CD4-positive, alpha-beta T cell (primary cell): ENCODE measurements at places on chromosomes 5 and 9. TPM values are rescaled to one million over a fixed set of nuclear protein-coding genes. Genes with fewer than 3 reads are reported as not detected.

PCSK5 gene
- total RNA-seq: 14.4 TPM

SARDH gene
- total RNA-seq: 17.7 TPM

BAAT gene
- total RNA-seq: not detected

- no peak for DNase-seq
Observed at GRCh38 chr5:35671541-35672295, 54.1 kb downstream of the SPEF2 start.

- DNase-seq: no peak
Observed at GRCh38 chr5:130064484-130064883, 160.2 kb downstream of the CHSY3 start.

DNA sequence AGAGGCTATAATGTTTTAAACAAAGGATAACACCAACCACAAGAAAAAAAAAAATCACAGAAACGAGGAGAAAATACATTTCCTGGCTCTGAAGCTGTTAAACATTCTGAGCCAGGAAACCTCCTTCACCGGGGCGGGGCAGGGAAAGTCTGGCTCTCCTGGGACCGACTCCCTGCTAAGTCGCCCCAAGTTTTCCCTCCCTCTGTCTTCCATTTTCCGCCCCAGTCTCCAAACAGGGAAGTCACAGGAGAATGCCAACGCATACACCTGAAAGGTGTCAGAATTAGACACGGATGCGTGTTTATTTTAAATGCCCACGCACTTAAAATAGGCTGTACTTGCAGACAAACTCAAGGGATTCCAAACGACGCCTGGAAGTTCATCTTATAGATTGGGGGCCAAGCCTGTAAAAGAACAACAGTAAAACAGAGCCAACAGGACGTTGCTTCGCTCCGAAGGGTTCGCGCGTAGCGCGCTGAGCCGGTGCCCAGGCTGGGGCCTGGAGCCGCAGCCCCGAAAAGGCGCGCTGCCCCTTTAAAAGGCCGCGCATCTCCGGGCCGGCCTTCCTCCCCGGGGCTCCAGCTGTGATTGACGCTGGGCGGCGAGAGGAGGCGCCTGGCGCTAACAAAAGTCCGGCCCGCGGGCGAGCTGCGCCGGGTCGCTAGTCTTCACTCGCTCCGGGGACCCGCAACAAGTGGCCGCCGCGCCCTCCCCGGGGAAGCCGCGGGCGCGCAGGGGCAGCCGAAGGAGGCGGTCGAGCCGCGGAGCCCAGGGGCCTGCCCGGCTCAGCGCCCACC is at the start of gene FBXL7:
Gene FBXL7, plus strand, starts transcription at position 653 of the 797 bp plus-strand sequence.
- DNase-seq: no peak

DNA sequence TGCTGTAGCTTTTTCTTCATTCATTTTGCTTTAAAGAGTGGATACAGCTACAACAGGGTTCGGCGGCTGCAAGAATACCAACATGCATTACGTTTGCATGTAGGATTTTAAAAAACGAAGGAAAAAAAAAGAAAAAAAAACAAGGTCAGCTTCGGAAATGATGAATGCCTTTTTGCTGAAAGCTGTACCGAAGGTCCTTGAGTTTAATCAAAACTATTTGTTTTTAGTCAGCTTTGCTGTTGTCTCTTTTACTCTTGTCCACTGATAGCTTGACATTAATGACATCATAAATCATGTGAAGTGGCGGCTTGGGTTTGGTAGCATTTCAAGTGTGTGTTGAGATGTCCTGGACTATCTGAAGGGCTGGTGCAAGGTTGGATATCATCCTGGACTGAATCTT is 779.1 kb downstream of the NR2F1-AS1 start:
- DNase-seq: no peak

GRCh38 chr5:159345336-159345735 is 15.0 kb upstream of the IL12B start:
- DNase-seq: peak; percentile 17

- no peak for DNase-seq
Observed at GRCh38 chr5:52995095-52995494, 5.9 kb downstream of the ITGA2 start.

GRCh38 chr9:123689701-123690428 is 240.1 kb downstream of the DENND1A start:
- DNase-seq: no peak

GRCh38 chr9:121303456-121304451 is 35.8 kb downstream of the GSN start:
- no peak for DNase-seq

GRCh38 chr9:73118286-73118685 is 33.4 kb upstream of the ANXA1 start:
- no peak for DNase-seq
